ENCODE measurements at places on chromosomes 1 and 21.

DNA sequence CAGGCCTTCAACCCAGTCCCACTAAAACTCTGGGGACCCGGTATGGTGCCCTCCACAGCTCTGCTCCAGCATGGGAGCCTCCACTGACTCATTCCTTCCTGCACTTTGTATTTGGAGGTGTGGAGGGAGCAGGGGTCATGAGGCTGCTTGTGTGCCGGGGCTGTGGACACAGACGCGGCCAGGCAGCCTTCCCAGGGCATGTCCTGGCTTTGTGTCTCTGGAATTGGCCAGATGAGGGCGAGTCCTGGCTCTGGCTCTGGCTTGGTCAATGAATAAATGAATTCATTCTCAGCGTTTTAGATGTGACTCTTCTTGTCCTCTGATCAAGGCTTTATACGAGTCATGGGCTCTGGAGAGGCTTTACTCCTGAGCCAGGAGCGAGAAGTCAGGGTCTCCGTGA lies 19.1 kb downstream of the AJAP1 start:
- no peak for DNase-seq

DNA sequence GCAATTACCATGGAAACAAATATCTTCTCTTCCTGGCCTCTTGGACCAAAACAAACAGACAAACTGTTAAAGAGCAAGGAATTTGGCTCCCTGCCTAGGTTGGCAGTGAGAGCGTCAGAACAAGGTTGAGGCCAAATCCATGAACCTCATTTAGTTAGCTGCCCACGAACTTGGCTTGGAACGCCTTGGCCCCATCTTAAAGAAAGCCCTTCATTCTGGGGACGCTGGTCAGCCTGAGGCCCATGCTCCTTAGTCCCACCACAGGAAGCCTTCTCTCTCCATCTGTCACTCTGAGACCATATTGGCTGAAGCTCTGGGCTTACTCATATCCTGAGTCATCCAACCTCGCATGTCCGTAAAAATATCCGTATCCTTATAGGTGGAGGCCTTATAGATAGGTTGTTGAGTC lies 62.4 kb upstream of the DIRAS3 start:
- DNase-seq = no peak

GRCh38 chr1:31586376-31587327 lies 10.3 kb downstream of the TINAGL1 start:
- DNase-seq = no peak

- DNase-seq = no peak
Measured at GRCh38 chr1:42669936-42670335, 11.7 kb downstream of the PPIH start.

- DNase-seq = no peak
Measured at GRCh38 chr1:152110365-152110859, 4.8 kb downstream of the TCHH start.

DNA sequence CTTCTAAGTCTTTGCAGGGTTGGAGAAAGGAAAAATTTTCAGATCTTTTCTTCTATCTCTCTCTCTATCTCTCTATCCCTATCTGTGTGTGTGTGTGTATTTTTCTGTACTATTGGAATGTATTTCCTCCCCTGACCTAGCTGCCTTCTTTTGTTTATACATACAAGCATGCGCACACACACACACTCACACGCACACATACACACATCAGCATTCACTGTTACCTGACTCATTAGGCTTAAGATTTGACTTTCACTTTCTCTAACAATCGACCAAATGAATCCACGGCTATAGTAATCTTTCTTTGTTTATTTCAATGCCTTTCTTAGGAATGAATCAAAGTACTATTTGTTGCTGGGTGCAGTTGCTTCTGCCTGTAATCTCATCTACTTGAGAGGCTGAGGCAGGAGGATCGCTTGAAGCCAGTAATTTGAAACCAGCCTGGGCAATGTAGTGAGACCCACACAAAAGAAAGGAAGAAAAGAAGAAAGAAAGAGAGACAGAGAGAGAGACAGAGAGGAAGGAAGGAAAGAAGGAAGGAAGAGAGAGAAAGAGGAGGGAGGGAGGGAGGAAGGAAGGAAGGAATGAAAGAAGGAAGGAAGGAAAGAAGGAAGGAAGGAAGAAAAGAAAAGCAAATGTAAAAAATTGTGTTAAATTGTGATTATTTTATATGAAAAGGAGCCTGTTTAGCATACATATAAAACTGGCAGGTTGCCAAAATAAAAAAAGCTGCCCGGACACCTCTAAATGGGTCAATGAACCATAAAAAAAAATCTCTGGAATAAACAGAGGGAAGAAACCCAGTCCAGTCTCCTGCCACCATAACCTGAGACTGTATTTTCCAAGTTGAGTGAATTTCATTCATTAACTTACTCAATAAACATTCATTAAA lies 206.8 kb downstream of the ZNF326 start:
- no peak for DNase-seq

- no peak for DNase-seq
Measured at GRCh38 chr1:222644636-222644980, 26.7 kb downstream of the MIA3 start.

GRCh38 chr21:34715518-34715917 lies 46.7 kb downstream of the CLIC6 start:
- no peak for DNase-seq

DNA sequence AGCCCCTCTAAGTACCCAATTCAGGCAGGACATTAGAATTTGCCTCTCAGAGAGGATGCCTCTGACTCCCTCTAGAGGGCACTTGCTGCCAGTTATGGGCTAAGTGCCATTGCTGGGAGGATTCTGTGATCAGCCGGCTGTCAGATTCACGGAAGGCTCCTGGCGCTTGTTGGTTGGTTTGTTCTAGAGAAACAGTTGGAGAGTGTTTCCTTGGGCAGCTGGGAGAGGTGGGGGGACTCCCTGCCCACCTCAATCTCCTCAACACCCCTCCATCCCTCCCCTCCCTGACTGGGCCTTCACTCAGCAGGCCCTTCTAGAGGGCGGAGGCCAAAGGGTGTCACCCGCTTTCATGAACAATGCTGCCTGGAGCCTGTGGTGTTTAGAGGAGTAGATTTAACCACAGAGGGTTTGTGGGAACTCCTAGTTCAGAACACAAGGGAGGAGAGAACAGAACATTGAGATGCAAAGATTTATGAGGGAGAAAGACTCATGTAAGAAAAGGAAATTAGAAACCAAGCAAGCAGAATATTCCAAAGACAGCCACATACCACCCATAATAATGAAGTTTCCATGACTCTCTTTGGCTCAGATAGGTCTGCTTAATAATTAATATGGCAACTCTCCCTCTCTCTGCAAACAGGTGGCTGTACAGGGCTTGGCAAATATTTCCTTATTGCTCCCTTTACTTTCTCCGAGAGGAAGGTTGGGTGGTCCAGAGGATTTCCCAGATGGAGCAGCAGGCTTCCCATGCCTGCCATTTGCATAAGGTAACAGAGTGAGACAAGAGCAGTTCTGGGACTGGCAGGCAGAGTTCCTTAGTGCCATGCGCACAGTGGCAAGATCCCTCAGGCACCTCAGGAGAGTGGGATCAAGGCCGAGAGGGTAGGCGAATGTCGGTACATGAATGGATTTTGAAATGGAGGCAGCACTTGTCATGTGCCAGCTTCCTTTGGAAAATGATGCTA lies 30.0 kb upstream of the ACP6 start:
- DNase-seq = peak; percentile 23

DNA sequence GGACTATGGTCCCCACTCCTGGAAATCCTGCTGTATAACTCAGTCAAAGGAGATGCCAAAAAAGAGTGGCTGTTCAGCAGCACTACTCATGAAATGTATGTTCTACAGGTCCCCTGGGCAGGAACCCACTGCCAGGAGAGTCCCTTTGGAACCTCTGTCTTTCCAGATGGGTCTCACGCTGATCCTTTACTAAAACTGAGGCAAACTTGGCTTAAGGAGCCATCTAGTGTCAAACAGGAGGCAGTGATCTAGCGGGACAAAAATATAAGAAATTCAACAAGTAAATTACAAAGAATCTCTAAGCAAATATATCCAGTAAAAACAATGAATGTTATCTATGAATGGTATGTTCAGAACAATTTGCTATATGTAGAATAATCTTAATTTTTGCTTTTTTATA lies 80.5 kb upstream of the PRMT6 start:
- no peak for DNase-seq

DNA sequence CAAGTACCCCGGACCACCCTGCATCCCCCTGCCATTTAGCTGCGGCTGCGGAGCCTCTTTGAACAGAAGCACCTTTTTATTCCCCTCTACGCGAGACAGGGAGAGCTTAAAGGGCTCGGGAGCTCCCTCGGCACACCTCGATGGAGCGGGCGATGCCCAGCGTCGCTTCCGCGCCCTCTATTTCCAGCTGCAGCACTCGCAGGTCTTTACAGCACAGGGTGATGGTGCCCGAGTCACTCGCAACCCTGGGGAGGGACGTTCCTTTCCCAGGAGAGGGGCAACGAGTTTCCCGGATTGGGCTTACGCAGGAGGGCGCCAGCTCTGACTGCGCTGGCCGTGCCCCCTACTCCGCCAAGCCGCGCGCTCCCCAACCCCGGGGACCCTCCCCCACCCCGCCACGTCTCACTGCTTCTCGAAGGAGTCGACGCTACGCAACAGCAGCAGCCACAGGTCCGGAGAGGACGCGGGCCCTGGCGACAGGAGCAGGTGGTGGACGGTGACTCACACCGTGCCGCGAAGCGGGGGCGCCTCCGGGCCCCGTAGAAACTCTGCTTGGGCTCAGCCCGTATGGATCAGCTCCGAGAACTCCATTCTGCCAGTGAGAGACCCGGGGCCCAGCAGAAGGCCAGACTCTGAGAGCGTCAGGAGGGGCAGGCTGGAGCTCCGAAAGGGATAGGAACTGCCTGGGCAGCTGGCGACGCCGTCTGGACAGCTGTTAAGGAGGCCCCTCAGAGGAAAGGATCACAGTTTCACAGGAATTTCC lies 5.8 kb upstream of the FAM167B start:
- peak; percentile 10 for DNase-seq

- DNase-seq = no peak
Measured at GRCh38 chr1:20867847-20868246, 80.7 kb upstream of the HP1BP3 start.

DNA sequence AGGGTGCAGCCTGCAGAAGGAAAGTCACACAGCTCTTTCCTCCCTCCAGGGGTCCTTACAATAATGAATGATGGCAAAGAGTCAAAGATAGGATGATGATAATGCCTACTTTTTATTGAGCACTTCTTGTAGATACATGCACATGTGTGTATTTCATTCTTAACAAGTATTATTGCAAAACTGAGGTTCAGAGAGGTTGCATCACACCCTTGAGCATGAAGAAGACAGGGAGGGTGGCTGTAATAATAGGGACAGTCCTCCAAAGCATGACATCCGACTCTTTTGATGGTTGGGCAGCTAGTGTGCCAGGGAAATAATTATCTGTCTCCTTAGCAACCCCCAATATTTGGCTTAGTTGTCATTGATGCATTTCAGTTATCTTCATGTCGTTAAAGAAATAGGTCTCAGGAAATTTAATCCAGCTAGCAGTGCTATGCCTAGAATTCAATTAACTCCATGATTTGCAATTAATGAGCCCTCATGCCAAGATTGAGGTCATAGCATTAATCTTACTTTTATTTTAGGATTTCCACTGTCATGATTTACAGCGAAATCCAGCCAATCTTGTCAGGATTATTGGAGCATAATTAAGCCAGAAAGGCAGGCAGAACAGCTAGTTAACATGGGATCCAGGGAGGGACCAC lies 35.0 kb downstream of the DNAJC6 start:
- DNase-seq = no peak

DNA sequence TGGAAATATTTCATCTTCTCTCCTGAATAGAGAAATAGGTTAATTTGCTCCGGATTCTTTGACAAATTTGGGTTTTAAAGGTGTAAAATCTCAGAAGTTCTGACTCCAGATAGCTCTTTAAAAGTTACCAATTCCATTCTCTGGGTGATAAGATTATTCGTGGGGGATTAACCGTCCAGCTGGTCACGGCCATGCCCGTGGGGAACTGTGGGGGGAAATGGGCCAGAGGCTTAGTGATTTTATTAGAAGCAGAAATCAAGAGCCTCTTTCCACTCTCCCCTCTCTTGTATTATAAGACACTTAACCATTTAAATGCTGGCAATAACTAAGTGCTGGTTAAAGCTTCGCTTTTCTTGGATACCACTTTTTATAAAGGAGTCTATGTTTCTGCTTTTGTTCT lies 376.4 kb upstream of the KAZN start:
- DNase-seq = no peak

GRCh38 chr1:45535988-45536766 lies 14.4 kb upstream of the AKR1A1 start:
- DNase-seq = no peak

GRCh38 chr1:60035921-60036320 lies 37.6 kb downstream of the C1orf87 start:
- no peak for DNase-seq

DNA sequence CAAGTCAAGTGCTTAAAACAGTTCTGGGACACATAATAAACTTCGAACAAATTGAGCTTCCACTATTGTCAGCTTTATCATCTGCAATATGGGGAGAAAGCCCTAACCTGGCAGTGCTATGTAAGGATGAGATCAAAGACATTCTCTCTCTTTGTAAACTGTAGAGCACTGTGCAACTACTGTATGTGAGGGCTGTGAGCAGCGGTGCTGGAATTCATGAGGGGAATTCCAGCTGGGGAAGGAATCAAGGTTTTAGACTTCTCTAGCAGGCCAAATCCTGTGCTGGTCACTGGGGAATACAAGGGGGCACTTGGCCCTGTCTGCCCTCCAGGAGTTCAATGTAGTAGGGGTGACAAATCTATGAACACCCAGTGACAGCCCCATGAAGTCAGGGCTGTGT lies 9.3 kb downstream of the FAM151A start:
- no peak for DNase-seq

DNA sequence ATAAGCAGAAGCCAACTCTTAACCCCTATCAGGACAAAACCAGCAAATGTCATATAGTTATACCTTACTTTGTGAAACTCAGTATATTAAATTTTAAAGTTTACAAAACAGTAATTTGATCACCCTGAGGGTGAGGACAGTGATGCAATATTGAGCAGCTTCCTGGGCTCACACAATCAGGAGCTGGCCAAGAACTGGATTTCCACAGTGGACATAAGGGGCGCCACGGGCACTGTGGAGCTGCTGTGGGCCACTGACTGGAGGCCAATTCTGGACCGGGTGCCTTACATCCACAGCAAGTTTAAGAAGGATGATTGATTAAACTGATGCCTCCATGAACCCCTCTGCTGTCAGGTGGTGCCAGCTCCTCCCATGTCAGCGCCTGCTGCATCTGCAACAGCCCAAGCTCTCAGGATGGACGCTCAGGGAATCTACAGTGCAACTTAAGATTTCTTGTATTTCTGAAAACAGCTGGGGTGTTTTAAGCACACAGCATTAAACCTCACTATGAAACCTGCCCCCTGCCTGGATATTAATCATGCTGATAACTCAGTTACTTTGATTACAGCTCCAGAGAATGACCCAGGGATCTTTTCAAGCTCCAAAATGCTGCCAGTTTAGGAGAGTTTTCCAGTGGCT lies 55.9 kb downstream of the TOR3A start:
- DNase-seq = no peak

- DNase-seq = no peak
Measured at GRCh38 chr1:22500471-22500870, 48.8 kb downstream of the ZBTB40 start.

- DNase-seq = no peak
Measured at GRCh38 chr1:174642393-174642792, 194.6 kb downstream of the GPR52 start.

All from stimulated activated CD8-positive, alpha-beta memory T cell treated with anti-CD3 and anti-CD28 coated beads, Interleukin-12 subunit alpha, Interleukin-12 subunit beta, amount 100 ng/mL, for 4 hours (primary cell).